ENCODE measurements at places on chromosomes 5 and 9.

DNA sequence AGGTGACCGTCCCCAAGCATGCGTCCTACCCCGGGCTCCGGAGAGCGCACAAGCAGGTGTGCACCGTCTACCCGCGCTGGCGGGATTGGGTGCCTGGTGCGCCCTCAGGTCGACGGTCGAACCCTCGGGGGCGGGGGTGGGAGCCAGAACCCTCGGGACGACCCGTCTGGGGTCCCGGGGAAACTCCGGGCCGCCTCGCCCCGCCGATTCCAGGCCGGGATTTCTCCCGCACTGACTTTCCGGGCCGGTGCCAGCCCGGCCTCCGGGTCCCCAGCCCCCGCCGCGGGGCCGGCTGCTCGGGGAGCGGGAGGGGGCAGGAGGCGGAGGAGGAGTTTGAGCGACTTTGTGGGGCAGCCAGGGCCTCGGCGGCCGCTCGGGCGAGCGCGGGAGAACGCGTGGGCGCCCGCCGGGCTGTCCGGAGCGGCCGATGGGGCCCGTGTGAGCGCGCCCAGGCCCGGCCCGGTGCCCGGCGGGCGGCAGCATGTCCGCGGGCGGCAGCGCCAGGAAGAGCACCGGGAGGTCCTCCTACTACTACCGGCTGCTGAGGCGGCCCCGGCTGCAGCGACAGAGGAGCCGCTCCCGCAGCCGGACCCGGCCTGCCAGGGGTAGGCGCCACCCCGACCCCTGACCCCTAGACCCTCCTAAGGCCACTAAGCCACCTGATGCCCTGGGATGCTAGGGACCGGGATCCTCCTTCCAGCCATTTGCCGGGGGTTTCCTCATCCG lies at the start of gene DAB2IP:
Gene DAB2IP (plus strand): TSS at position 340 of the 726 bp plus-strand sequence. CDS start 142 bp downstream, at position 482.
- DNase-seq: peak; percentile 68

- peak; percentile 96 for DNase-seq
Observed at GRCh38 chr9:16030528-16031185, 477.8 kb downstream of the CCDC171 start.

DNA sequence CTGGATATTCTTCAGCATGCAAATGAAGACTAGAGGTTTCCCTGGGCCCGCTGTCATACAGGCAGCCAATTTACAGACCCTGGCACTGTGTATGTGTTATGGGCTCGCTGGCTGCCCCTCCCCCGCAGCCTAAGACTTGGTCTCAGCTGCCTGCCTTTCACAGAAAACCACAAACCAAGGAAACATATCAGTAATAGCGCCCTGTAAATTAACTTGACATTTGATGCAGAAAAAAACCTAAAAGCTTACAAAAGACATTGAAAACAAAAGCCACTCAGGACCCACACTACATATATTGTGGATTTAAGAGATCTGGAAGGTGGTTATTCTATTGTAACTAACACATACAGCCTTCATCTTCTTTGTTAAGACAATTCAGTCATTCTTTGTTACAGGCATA lies 287.0 kb upstream of the TMEM161B start:
- peak; percentile 70 for DNase-seq

- DNase-seq: no peak
Observed at GRCh38 chr9:35909274-35909673, at the start of gene SPAAR. Gene SPAAR (plus strand): TSS chr9:35909490. CDS start chr9:35910464, 974 bp downstream.

DNA sequence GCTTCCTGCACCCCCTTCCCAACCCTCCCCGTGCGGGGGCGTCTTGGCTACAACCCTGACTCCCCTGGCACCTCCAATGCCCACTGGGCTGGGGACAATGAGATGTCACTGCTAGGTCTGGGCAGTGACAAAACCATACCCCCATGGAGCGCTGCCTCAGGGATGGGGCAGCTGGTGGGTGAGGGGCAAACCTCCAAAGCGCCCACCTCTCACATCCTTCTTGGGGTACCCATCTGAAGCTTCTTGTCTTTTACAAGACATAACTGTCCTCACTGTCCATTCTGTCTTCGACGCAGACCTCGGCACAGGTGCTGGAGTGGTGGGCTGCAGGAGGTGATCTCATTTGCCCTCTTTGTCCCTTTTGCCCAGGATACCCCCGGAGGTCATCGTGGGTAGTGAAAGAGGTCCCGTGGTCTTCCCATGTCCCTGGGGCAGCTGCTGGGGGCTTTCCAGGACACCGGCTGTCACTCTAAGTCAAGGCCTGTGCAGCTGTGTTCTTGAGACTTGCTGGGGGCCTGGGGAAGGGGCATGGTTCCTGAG lies 27.8 kb upstream of the CSF1R start:
- DNase-seq: no peak

DNA sequence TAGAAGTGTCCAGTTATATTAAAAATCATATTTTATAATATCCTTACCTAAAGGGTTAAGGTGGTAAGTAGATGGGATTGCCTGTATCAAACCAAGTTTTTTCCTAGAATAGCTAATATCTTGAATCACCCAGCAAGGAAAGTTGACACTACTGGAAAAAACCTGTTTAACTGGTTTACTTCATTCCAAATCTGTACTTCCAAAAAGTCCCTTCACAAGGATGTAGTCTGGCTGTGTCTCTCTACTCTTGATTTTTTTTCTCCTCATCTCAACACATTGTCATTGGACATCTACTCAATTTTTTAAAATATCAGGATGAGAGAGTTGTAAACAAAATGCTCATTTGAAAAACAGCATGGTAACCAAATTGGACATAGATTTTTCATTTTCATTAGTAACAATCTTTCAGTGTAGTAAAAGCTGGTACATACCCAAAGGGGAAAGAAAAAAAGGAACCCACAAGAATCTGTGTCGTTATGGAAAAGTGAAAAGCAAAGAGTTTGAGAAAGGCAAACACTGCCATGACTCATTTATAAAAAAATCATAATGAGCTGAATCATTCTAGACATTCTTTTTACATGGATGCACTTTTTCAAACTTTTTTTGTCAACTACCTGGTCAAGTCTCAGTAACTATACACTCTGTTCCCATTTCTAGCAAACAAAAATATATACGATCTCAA lies 173.5 kb downstream of the GLIS3 start:
- DNase-seq: no peak
